NCI-H1694 (cell line): ENCODE measurements at places on chromosomes 5 and 9.
A peak's percentile ranks its signal among the peaks of the same experiment; 100 is the strongest.

- DNase-seq = no peak
These were observed 172.1 kb downstream of the ENC1 start for GRCh38 chr5:74468421-74468820.

DNA sequence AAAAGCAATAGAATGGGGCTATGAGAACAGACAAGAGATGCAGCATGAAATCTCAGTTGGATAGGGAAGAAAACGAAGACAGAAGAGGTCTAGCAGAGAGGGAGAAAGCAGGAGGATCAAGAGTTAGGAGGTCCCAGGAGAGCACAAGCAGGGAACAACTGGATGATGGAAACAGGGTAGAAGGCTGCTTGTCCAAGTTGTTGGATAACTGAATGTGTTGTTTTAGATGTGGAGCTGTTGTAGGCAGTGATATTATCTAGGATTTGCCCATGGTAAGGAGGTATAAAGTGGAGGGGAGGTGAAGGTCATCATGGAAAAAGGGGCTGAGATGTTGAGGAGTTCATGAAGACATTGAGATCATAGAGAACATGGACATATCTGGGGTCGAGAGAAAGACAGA, 12.4 kb upstream of the RHOBTB3 start:
- no peak for DNase-seq

DNA sequence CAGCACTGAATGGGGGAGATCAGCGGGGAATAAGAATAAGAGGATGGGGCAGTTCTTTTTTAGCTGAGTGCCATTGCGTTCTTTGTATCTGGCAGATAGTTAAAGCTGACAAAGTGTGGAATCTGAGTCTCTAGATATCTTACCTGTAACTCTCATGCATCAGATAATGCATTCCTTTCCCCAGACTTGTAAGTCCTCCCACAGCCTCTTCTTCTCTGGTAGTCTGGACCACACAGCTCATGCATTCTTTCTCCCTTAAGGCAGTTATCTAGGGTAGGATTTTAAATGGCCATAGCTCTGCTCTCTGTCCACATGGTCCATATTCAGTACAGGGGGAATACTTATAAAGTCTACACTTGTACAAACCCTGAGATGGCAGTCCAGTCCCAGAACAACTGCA, 54.0 kb upstream of the FGF10 start:
- DNase-seq = no peak

GRCh38 chr9:36847781-36848673, 186.0 kb downstream of the PAX5 start:
- peak; percentile 63 for DNase-seq

DNA sequence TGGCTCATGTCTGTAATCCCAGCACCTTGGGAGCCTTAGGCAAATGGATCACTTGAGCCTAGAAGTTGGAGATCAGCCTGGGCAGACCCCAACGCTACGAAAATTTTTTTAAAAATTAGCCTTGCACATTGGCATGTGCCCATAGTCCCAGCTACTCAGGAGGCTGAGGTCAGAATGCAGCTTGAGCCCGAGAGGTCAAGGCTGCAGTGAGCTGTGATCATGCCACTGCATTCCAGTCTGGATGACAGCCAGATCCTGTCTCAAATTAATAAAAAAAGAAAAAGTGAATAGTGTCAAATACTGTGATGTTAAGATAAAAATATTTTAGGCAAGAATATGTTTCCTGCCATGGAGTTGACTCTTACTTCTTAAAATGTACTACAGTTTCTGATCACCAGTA, 5.3 kb downstream of the FBN2 start:
- no peak for DNase-seq

DNA sequence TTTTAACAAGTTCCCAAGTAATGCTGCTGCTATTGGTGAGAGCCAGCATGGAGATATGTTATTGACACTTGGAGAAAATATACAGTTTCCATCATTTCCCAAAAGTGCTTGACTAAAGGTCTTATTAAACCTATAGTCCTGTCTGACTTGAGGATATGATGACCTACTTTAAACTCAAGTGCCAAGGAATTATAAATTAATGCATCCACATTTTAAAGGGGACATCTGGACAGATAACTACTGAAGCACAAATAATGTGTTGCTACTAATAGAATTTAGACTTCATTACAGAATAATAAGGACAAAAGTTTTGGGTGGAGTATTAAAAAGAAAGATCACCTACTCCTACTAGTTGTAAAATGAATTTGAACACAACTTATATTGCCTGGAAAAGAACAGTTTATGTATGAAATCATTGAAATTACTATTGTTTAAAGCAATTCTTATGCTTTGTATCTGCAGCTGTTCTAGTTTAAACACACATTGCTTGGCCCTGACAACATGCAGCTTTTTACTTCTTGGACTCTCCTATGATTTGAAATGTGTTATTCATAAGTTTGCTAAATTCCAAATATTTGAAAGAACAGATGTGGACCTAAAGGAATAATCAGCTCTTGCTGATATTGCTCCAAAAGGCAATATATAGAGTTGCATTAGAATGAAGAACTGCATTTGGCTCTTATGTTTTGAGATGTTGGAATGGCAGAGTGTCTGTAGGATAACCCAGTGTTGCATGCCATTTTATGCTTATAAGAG, 73.4 kb downstream of the SGCD start:
- DNase-seq = no peak

GRCh38 chr5:78260771-78261170, 33.7 kb downstream of the AP3B1 start:
- DNase-seq = no peak

DNA sequence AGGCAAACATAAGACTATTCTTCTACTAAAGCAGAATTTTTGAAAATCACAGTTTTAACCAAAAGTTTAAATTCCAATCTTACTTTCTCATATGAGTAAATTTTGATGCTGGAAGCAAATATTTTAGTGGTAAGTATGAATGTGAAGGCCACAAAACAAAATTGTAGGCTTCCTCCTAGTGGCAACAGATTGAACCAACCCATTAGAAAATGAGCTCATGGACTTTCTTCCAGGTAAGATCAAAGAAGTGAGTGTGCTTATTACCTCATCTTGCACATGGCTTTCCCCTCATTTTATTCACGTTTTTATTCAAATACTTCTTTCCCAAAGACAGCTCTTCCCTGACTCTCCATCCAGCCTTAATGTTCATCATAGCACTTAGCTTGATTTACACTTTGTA, 16.5 kb upstream of the RLN2 start:
- no peak for DNase-seq

- DNase-seq = no peak
These were observed 39.5 kb upstream of the PHF2 start for GRCh38 chr9:93536874-93537273.

- DNase-seq = no peak
These were observed 58.1 kb downstream of the HSPA4 start for GRCh38 chr5:133109655-133110483.

DNA sequence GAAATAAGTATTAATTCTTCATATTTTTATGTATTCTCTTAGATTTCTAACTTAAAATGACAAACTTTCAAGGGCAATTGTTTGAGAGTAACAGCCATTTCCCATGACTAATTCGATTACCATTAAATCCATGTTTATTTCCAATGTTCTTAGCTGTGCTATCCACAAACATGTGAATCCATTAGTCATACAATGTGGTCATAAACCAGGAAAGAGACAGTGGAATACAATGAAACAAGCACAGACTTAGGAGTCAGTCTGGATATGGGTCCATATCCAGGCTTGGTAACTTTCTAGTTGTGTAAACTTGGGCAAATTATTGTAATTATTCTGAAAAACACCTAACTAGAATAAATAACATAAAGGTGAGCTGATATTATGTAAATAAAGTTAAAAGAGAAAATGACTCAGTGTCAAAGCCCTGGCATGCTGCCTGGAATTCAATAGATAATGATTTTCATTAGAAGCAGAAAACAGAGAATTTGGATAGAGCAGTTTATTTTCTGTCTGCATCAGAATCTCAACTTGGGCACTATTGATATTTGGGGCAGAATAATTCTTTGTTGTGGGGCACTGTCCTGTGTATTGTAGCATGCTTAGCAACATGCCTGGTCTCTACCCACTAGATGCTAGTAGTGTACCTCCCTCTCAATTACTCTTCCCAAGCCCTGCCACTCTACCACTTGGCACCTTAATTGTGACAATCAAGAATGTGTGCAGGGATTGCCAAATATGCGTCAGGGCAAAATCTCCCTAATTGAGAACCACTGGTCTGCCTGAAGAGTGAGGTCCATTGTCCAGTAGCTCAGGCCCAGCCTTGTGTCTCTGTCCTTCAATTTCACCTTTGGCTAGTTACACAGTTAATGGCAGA, 44.7 kb upstream of the SLC27A6 start:
- no peak for DNase-seq

DNA sequence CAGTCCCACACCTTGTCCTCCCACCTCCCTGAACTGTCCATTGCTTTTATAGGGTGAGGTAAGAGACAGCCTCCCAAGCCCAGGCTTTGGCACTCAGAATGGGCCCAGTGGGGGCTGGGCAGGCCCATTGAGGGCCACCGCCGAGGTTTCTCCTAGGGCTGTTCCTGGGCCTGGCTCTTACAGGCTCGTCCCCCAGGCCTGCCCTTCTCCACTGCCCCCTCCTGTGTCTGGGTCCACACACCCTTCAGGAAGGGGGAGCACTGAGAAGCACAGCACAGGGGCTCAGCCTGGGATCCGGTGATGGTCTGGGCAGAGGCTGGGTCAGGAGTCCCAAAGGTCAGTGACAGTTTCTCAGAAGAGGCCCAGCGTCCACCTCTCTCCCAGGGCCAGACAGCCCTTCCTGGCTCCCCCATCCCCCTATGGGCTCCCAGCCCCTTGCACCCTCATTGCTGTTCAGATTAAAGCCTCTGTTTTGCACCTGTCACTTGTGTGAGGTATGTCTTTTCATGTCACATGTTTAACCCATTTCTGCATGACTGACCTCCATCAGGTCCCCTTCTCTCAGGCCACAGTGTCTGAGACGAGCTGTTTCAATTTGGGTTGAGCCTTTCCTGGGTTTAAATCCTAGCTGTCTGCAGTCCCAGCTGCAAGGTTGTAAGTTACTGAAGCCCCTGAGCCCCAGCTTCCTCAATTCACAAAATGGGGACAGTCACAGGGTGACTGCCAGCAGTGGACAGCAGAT, 29.4 kb downstream of the IER5L start:
- DNase-seq = no peak

DNA sequence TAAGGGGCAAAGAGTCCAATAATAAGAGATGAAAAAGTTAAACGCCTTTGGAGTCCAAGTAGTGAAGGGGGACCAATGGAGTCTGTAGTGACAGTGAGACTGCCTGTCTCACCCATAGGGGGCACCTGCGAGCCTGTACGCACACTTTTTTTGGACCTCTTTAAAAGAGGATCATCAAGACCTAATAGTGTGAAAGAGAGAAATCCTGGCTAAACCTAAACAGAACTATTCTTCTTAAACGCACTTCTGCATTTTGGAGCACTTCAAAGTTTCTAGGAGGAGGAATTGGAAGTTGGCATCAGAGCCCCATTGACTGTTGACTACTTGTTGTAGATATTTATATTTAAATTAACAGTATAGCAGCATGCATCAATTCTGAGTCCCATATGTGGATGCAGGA, 636.1 kb upstream of the KLF4 start:
- DNase-seq = no peak

GRCh38 chr9:138104251-138105122, 226.9 kb downstream of the CACNA1B start:
- no peak for DNase-seq

- peak; percentile 84 for DNase-seq
These were observed 19.3 kb downstream of the KCNIP1 start for GRCh38 chr5:170523142-170523551.

DNA sequence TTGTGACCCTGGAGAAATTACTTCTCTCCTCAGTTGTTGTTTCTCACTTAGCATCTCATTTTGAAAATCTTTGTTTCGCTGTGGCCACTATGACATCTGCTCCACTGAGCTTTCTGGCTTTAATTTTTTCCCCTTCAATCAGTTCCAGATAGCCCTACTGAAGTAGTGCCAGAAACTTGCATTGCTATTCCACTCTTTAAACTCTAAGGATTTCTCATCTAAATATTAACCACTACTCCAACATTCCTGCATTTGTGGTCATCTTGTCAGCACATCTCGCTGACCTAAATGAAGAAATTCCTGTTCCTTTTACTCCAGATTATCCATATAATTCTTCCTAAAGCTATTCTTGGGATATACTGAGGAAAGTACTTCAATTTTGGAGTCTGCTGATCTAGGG, 15.3 kb upstream of the NOL6 start:
- DNase-seq = no peak

DNA sequence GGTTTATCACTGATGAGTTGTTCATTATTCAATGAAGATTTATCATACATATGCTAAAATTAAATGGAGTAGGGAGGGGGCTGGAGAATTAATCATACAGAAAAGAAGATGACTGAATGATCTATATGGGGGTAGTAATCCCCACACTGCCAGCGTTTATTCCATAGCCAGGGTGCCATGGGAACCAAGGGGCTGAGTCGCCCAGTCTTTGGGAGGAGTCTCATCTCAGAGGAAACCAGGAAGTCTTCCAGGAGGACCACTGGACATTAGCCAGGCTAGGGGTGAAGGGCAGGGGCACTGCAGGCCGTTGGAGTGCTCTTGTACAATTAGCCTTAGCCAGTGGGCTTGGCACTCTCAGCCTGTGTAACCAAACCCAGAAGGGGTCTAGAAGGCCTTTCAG, 226.5 kb downstream of the ARL15 start:
- DNase-seq = no peak

DNA sequence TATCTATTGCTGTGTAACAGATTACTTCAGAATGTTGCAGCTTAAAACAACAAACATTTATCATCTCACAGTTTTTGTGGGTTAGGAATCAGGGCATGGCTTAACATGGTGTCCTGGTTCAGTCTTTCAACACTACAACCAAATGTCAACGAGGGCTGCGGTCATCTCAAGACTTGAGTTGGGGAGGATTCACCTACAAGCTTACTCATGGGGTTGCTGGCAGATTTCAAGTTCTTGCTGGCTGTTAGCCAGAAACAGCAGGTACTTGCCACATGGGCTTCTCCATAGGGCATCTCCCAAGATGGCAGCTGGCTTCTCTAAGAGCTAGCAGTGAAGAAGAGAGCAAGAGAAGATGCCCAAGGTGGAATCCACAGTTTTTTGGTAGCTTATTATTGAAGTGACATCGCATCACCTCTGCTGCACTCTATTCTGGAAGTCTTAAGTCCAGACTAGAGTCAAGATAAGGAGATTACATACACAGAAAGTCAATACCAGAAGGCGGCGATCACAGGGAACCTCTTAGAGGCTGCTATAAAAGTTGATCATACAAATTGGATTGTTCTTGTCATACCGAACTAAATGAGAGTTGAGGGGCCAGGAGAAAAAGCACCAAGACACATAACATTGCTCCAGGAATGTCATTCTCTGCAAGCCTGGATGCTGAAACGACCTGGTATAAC, 42.2 kb downstream of the C9orf153 start:
- no peak for DNase-seq
